ENCODE measurements at places on chromosomes 11 and 22. TPM values are rescaled to one million over a fixed set of nuclear protein-coding genes. Genes with fewer than 3 reads are reported as not detected.

Gene OR10D3
- total RNA-seq = not detected

Gene OR52E8
- not detected for total RNA-seq

DNA sequence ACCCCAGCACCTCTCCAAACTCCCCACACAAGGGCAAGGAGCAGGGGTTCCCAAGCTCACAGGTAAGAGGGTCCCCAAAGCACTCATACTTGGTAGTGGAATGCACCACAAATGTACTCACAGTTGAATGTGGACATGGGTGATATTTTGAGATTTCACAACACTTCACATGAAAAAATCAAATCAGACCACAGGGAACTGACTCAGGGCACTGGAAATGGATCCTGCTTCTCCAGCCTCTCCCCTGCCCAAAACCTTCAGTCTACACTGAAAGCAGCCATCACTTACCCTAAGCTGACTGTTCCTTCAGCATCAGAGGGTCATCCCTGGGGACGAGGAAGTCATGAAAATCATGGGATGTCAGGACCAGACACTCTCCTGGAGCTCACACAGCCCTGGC is 40.2 kb downstream of the SCGB1A1 start:
- H3K27me3 ChIP-seq = no peaks in the 10 kb centered on the region
- no peaks in the 10 kb centered on the region for H3K36me3 ChIP-seq
- no peak overlapping the region for H3K27ac ChIP-seq
- no peak for DNase-seq
- H3K4me1 ChIP-seq = peaks cover 10% of the 10 kb centered on the region

DNA sequence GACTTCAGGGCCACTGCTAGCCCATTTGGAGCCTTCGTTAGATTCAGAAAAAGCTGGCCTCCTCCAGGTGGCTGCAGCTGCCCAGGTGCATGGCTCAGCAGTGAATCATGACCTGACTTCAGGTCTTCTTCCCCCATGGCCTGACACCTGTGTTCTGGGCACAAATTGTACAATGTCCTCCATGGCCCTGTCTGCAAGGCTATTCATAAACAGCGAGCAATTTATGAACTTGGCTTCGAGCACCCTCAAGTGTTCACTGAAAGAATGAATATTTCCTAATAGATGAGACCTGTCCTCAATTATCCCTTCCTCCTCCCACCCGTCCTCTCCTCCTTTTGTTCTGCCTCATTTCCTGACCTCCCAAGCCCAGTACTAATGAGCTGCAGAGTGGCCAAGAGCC is 12.2 kb upstream of the VPS37C start:
- no peak for DNase-seq
- H3K4me1 ChIP-seq = peaks cover 18% of the 10 kb centered on the region
- H3K27me3 ChIP-seq = peaks cover 2% of the 10 kb centered on the region
- no peak overlapping the region for H3K27ac ChIP-seq
- no peak overlapping the region for H3K4me3 ChIP-seq

DNA sequence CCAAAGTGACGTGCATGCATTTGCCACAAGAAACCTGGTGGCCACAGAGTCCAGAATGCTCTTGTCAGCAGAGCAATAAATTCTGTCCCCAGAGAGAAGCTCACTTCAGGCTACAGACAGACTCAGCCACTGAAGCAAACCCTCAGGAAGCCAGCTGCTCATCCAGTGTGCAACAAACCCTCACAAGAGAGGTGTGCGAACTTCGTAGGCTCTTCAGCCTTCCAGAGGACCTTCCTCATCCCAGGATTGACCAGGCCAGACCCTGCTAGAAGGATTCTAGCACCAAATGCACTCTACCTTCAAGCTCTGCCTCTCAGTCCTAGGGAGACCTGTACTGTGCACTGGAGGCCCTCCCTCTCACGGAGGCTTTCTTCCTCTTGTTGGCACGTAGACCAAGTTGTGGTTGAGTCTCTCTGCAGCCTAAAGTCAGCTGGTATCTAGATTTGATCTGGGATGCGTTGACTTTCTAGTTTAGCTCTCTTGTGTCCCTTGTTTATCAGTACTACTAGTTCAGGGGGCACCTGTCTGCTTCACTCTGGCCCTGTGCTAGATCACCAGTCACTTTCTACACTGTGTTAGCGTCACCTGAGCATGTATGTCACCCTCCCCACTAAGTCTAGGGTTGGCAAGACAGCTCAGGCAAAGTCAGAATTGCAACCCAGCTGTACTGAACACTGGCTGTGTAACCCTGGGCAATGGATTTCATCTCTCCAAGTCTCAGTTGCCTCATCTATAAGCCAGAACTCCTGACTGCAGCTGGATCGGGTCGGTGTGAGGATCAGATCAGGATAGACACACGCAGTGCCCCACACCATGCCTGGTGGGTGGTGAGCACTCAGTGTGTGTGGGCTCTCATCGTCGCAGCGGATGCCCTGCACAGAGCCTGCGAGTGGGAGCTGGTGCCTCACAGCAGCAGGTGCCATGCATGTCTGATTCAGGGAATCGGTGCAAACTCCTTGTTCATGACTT is 22.1 kb upstream of the TMPRSS13 start:
- peak overlapping the region; percentile 70 for H3K4me3 ChIP-seq
- peak; percentile 47 for DNase-seq
- H3K36me3 ChIP-seq = no peaks in the 10 kb centered on the region

DNA sequence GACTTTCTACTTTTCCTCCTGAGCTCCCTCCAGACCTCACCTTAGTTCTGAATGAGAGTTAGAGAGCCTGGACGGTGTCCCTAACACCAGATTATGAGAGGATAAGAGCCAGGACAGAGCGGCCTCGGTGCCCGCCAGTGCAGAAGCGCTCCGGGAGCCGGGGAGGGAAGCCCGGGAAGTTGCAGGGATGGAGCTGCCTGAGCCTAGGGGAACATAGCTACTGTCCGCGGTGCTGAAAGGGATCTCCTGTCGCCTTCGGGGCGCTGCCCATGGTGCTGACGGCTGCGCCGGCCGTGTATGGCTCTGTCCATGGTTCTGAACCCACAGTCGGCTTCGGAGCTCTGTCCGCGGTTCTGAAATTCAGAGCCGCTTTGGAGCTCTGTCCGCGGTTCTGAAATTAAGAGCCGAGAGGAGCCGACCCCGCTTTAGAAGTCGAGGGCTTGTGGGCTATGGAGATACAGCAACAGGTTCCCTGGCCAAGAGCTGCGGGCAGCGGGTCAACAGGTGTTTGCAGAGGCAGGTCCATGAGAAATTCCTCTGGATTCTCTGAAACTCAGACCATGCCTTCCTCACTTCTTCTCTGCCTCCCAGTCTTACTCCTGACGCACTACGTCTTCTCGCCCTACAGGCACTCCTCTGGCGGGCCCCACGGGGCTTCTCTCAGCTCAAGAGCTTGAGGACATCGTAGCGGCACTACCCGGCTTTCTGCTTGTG is 814 bp downstream of the NPAS4 start:
- H3K36me3 ChIP-seq = no peaks in the 10 kb centered on the region
- H3K4me1 ChIP-seq = peaks cover 9% of the 10 kb centered on the region
- no peak overlapping the region for H3K4me3 ChIP-seq
- DNase-seq = peak; percentile 83

DNA sequence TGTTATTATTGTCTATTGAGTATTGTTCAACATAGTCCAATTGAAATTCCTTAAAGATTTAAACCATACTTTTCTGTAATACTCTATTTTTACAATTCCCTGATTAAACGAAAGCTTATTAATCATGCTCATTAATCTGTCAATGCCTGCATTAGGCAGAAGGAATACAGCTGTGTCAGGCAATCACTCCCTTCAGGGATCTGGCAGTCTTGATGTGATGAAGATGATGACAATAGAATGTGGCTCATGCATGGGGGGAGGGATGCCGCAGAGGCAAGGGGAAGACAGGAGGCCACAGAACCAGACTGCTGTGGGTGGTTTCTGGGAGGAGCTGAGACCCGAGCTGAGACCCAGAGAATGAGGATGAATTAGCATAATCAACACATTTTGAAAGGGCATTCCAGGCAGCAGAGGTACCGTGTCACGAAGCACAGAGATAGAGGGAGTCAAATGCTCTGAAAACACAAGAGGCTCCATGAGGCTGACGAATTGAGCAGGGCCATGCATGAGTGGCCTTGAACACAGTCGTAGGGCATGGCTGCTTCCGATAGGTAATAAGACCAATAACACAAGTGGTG is 1075.5 kb downstream of the OPCML start:
- H3K4me1 ChIP-seq = no peaks in the 10 kb centered on the region
- H3K36me3 ChIP-seq = no peaks in the 10 kb centered on the region
- H3K27me3 ChIP-seq = no peaks in the 10 kb centered on the region
- no peak overlapping the region for H3K4me3 ChIP-seq
- no peak for DNase-seq

DNA sequence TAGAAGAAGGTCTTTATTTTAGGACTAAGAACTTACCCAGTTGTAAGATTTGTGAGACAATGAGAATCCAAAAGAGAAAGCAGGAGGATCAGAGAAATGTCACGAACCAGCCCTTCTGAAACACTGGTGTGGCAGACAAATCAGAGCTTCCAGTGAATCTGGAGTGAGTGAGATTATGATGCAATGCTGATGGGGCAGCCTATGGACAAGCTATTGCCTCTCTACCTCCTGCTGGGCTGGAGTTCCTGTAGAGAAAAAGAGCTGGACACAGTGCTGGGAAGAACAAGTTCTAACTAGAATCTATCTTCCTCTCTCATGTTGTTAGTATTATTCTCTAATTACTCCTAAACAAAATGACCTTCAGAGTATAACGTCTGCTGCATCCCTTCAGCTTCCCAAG is 12.0 kb upstream of the ANO3 start:
- H3K4me1 ChIP-seq = peaks cover 7% of the 10 kb centered on the region
- H3K27me3 ChIP-seq = peaks cover 6% of the 10 kb centered on the region
- H3K36me3 ChIP-seq = no peaks in the 10 kb centered on the region
- no peak overlapping the region for H3K27ac ChIP-seq
